ENCODE measurements at places on chromosomes 2 and 18.
A peak's percentile ranks its signal among the peaks of the same experiment; 100 is the strongest.

- no peak for DNase-seq
Measured at GRCh38 chr2:78870343-78870967, 155.0 kb upstream of the REG3G start.

DNA sequence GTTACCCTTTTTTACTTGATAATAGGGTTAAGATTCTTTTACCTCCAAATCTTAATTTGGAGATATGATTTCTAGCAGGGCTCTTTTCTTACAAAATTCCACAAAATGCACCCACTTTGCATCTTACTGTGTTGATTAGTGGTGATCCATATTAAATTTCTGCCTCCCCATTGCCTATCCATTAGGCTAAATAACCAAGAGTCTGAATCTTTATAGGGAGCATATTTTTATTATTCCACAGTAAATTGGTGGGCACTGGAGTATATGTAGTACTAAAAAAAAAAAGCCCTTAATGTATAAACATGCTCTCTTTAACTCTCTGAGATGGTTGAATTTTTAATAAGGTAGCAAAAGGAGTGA is 8.1 kb upstream of the TXNDC2 start:
- DNase-seq: no peak

GRCh38 chr2:192159736-192160135 is 35.0 kb downstream of the TMEFF2 start:
- no peak for DNase-seq

GRCh38 chr2:201058914-201059313 is 12.6 kb downstream of the HYCC2 start:
- no peak for DNase-seq

GRCh38 chr2:149737896-149738295 is 150.3 kb upstream of the MMADHC start:
- no peak for DNase-seq

DNA sequence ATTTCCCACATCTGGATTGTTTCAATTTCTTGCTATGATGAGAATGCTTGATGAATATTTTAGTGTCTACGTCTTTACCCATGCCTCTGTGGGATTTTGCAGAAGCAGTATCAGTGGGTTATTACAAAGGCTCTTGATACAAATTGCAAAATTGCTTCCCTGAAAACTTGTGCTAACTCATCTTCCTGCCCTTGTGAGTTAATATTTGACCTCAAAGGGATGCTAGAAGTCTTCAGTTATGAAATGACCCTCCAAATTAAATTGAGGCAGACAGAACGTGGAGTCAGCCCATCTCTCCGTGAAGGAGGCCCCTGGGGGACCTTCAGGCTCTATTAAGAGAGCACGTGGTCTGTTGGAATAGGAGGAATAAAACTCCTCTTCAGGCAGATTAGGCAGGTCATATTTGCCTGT is 239.2 kb upstream of the HS6ST1 start:
- DNase-seq: no peak

DNA sequence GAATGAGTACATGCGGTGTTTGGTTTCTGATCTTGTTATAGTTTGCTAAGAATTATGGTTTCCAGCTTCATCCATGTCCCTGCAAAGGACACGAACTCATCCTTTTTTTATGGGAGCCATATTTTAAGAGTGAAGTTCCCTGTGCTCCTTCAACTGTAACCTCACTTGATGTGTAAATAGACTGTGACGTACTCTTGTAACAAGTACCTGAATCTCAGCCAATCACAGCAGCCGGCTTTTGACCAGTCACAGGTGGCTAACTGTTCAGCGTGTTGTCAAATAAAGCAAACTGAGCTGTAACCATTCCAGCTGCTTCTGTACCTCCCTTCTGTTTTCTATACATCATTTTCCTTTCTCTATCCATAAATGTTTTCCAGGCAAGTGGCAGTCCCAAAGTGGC is 774.3 kb upstream of the HS6ST1 start:
- DNase-seq: peak; percentile 4

DNA sequence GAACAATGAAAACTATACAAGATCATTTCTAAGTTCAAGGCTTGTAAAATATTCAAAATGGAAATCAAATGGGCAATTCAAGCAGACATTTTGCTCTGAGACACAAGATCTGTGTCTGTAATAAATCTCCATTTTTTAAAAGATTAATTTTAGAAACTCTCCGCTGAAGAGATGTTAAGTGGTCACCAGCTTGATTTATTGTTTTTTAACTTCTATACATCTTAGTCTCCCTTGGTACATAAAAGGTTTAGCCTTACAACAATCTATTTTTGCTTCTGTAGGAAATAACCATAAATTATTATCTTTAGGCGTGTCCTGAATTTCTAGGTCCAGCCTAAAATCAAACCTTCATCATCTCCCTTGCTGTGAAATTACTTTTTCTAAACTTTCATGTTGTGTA is 553.6 kb downstream of the NRXN1 start:
- DNase-seq: no peak

- DNase-seq: no peak
Measured at GRCh38 chr2:45898819-45899218, 247.3 kb downstream of the PRKCE start.

GRCh38 chr2:30213907-30214463 is 17.3 kb upstream of the LBH start:
- no peak for DNase-seq

DNA sequence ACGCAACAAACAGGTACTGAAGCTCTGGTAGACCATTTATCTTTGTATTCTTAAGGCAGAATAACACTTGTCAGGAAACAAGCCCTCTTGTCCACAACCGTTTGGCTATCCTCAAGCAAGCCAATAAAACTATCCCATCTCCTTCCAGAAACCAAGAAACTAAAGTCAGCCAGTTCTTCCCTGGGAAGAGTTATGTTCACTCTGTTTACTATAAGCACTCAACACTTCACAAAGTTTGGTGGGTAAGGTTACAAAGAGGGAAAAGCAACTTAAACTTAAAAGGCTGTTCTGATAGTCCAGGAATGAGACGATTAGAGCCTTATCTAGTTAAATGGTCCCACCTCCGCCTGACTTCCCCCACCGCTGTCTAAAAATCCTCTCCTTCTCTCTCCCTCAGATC is 25.6 kb downstream of the LRP2 start:
- no peak for DNase-seq

DNA sequence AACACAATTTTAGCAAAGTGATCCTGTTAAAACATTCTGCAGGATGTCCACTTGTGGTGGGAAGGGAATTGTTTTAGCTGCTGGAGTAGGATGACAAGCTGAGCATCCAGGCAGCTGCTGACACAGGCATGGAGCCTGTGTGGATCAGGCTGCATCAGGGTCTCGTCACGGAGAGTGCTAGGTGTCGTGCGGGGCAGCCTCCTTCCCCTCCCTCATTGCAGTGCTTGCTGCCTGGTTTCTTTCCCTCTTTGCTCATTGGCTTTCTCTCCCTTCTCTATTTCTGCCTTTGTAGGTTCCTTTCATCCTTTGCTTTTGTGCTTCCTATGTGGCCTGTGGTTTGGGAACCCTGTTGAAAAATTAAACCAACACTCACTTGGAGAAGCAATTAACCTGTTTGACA is 172.9 kb downstream of the TPGS2 start:
- DNase-seq: no peak

DNA sequence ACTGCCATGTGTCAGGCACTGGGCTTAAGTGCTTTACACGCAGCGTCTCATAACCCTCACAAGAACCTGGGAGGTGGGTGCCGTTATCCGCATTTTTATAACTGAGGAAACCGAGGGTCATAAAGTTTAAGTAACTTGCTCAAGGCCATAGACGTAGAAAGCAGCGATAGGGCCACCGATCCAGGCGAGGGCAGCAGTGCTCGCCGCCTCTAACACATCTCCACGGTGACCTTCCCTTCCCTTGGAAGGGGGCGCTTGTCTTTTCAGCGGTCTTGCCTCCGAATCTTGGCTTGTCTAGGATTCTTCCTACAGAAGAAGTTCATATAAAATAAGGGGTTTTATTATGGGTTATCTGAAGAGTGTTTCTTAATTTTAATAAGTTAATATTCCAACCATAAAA is 186.6 kb downstream of the GBX2 start:
- DNase-seq: peak; percentile 17

GRCh38 chr2:180742801-180743200 is 237.6 kb upstream of the UBE2E3 start:
- DNase-seq: peak; percentile 63

GRCh38 chr2:232319067-232319802 is 59.3 kb upstream of the ALPP start:
- no peak for DNase-seq

DNA sequence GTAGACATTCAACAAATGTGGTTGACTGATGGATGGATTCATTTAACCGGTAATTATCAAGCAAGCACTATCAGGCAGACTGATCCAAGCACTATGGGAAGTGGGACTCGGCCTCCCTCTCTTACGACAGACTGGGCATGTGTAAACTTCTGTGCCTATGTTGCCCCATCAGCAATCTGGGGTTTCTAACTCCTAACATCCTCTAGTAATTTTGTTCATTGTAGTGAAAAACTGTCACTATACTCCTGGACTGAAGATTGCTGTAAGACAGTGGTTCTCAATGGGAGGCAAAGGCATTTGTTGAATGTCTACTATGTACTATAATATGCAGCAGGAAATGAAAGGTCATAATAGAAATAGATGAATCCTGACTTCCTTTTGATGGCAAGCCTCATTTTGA is 51.2 kb upstream of the CREB1 start:
- no peak for DNase-seq

- peak; percentile 20 for DNase-seq
Measured at GRCh38 chr2:60565472-60565871, 12.0 kb upstream of the BCL11A start.

GRCh38 chr18:77395953-77396352 is 146.3 kb downstream of the GALR1 start:
- DNase-seq: no peak

GRCh38 chr2:213723041-213723560 is 438.8 kb downstream of the SPAG16 start:
- no peak for DNase-seq

DNA sequence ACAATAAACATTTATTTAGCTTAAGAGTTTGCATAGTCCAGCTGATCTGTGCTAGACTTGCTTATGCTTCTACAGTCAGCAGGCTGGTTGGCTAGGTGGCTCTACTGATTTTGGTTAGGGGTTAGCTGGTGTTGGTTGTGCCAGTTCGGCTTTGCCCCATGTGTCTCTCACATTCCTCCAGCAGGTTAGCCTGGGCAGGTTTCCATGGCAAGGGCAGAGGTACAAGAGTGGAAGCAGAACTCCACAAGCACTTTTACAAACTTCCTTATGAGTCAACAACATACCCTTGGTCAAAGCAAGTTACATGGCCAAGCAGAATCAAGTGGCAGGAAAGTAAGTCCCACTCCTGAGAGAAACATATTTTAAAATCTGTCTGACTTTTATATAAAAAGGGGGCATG is 82.3 kb downstream of the SS18 start:
- peak; percentile 36 for DNase-seq

- no peak for DNase-seq
Measured at GRCh38 chr2:144946263-144946662, 426.3 kb upstream of the ZEB2 start.

DNA sequence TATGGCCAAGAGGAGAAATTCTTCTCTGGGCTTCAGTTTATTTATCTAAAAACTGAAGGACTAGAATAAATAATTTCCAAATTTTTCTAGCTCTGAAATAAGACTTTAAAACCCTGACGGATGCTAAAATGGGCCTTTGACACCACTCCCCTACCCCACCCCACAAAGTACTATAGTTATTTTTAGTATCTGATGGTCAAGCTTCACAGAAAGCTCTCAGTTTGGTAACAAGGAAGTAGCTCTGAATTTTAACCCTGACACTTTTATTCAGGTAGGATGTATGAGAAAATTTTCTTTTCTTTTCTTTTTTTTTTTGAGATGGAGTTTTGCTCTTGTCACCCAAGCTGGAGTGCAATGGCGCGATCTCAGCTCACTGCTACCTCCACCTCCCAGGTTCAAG is 2.4 kb downstream of the RBKS start:
- peak; percentile 40 for DNase-seq

- DNase-seq: no peak
Measured at GRCh38 chr2:5985536-5986385, 293.6 kb downstream of the SOX11 start.

GRCh38 chr2:188410504-188411235 is 119.0 kb downstream of the GULP1 start:
- DNase-seq: peak; percentile 72

DNA sequence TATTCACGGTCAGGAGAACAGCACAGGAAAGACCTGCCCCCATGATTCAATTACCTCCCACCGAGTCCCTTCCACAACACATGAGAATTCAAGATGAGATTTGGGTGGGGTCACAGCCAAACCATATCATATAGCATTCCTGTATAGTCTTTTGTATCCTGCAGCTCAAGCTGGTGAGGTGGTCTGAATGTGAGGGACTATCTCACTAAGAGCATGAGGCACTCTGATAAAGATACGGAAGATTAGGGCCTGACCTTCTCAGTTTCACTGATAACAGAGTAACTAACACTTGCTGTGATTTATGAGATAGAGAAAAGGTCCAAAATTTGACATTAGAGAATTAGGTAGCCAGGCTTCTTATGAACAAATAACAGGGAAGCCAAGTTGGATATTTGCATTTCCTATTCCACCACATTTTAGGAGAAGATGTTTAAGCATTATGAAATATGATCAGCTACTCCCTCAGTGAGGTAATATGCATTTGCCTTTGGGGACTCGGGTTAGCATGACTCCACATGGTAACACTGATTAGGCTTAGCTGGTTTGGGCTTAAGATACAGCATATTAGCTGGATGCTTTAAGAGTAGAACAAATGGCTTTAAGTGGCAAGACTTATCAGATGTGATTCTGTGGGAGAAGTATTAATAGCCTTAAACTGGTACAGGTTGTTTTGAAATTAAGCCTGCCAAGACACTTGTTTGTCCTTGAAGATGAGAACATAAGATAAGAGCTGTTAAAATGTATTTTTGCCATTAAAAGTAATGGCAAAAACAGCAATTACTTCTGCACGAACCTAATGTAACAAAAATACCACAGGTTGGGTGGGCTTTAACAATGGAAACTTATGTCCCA is 106.9 kb upstream of the MSTN start:
- DNase-seq: no peak

DNA sequence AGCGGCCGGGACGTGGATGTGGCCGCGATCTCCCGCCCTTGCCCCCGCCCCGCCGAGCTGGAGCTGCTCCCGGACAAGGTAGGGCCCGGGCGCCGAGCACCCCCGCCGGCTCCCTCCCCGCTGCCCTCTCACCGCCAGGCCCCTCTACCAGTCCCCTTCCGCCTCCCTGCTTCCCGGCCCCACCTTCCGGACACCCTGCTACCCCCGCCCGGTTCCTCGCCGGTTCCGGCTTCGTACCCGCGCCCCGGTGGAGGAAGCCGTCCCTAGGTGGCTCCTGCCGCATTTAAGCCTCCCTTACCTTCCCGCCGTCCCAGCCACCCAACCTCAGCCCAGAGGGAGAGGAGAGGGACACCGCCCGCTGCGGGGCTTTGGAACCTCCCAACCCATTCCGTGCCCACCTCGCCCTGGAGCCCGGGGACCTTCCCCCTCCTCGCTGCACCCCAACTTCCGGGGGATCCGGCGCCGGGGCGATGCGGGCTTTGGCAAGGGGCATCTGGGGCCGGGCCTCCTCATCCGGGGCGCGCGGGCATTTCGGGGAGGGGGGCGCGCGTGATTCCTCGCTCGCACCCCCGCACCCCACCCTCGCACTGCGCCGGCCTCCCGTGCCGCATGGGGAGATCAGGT is 475 bp downstream of the B3GNT2 start:
- peak; percentile 58 for DNase-seq

Data from kidney tubule cell (primary cell).